Stimulated activated CD4-positive, alpha-beta T cell treated with anti-CD3 and anti-CD28 coated beads, Interleukin-4, amount 100 ng/mL, for 48 hours (primary cell): ENCODE measurements at places on chromosomes 12 and 14.

DNA sequence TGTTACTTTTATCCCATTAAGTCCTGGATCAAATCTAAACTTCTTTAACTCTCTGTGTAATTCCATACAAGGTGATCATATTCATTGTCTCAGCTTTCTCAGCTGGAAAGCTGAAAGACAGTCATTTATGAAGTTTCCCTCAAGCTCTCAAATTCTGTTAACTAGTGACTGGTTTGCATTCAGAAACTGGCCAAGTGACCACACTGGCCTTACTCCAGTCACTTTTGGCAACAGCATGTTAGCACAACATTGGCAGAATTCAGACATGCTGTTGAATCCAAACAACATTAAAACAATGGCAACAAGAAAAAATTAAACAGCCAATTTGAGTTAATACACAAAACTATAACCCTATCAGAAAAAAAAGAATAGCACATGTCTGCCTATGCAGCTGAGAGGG, 343.3 kb downstream of the MDGA2 start:
- DNase-seq = no peak

- DNase-seq = no peak
These were observed 189.5 kb downstream of the MED13L start for GRCh38 chr12:116087962-116088361.

DNA sequence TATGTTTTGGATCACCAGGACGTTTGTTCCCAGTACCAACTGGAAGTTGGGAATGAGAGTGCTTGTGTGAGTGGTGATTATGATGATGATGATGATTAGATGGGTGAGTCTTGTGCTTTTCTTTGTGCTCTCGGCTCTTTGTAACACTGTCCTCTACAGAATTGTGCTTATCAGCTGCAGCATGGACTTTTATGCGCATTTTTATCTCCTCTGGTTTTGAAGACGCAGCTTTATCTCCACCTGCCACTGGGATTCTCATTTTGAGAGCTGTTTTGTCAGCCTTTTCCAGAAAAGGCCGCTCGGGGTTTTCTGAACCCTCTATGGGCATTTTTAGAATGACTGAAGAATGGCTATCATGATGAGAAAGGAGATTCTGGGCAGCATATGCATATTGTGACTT, 11.5 kb upstream of the KANSL2 start:
- no peak for DNase-seq

DNA sequence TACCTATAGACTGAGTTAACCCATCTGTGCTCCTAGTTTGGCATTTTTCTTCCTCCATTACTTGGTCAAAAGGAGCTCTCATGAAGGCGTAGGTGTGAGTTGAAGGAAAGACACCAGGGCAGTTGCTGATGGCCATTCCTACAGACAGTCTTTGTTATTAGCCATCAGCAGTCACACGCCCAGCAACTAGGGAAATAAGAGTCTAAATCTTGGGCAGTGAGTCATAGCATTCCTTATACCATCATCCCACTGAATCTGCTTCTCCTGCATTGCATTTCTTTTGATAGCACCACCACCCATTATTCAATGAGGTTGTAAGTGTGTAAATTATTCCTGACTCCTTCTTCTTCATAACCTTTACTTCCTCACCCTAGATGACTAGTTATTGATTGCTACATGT, 150.9 kb upstream of the IGF1 start:
- DNase-seq = no peak

DNA sequence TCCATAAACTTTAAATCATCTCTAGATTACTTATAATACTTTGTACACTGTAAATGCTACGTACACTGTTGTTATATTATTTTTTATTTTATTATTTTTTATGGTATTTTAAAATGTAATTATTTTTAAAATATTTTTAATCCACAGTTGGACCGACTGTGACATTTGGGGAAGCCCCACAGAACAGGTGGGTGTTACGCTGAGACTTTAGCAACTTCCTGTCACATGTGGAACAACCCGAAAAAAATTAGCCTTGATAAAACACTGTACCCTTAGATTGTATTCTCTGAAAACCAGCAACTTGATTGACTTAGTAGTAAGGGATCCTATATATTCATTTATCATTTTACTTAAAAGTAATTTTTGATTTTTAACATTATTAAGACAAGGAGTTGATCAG, 1755.7 kb upstream of the SEL1L start:
- no peak for DNase-seq

DNA sequence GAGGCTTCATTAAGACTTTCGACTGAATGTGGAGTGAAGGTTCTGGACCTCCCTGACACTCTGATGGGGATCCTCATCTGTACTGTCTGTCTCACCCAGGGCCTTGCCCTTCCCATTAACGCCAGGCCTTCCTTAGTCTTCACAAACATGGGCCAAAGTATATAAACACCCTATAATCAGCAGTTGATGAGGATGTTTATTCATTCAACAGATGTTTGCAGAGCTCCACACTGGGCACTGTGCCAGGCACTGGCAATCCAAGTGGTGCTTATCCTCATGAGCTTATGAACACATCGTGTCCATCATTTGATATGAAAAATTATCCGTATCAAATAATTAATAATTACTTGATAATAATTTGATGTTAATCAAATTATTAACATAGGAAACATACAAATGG, 454.4 kb downstream of the FUT8 start:
- DNase-seq = no peak

DNA sequence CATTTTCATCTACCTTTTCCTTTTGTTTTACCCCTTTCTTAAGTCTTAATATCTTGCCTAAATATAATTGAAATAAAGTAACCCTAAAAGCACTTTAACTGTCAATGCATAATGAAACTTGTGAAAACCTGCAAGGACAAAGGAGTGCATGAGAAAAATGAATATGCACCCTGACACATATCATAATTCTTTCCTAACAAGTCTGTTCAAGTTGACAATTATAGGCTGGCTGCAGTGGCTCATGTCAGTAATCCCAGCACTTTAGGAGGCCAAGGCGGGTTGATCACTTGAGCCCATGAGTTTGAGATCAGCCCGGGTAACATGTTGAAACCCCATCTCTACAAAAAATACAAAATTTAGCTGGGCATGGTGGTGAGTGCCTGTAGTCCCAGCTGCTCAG, 65.4 kb downstream of the FGD6 start:
- no peak for DNase-seq

DNA sequence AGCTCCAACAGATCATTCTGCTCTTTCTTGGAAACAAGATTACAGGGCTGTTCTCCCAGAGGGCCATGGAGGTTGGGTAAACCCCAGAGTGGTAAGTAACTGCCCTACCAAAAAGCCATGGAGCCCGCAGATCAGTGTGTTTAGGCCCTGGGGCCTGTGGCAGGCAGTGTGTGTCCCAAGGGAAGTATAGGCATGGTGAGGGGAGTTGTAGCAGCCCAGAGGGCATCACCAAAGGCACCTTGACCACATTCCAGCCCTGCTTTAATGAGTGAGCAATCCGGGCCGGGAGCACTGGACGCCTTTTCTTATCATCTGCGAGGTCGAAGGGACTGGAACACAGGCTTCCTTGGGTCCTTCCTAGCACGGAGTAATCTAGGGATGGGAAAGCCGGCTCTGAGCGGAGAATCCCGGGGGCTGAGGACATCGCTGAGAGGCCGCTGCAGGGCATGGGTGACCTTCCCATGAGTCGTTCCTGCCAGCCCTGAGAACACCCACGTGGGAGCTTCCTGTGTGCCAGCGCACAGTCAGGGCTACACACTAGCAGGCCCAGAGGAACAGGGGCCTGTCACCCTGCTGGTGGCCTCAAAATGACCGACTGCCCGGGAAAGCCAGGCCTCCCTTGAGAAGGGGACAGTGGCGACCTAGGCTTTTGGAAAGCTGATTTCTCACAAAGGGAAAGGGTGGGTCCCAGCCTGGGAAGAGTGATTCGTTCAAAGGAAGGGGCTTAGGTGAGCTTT, 91.3 kb downstream of the NINJ2 start:
- DNase-seq = no peak

DNA sequence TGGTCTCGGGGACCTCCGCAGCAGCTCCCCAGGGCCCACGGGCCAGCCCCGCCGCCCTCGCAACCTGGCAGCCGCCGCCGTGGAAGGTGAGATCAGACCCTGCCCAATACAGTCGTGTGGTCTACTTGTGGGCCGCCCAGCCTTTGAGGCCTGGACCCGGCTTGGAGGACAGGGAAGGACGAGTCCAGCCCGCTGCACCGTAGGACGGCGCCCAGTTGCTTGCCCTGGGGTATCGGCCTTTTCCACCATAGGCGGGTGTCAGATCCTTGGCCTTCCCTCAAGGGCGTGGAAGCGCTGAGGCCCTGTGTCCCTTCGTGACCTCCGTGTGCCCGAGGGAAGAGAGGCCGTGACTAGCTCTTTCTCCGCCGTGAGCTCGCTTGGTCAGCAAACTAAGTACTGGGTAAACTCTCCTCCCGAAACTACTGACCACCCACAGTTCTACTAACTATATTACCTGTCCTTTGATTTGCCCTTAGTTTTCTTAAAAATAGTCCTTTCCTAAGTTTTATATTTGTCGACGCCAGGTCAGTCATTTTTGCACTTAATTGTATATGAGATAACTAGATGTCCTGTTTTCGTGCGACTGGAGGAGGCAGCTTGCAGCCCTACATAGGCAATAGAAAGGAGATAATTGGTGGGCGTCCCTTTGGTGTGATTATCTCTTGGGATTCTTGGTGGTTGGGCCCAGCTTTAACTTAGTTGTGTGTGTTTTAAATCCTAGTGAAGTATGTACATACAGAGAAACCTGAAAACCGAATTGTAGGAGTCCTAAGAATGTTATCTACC, 757 bp downstream of the SLC25A3 start:
- DNase-seq = no peak

DNA sequence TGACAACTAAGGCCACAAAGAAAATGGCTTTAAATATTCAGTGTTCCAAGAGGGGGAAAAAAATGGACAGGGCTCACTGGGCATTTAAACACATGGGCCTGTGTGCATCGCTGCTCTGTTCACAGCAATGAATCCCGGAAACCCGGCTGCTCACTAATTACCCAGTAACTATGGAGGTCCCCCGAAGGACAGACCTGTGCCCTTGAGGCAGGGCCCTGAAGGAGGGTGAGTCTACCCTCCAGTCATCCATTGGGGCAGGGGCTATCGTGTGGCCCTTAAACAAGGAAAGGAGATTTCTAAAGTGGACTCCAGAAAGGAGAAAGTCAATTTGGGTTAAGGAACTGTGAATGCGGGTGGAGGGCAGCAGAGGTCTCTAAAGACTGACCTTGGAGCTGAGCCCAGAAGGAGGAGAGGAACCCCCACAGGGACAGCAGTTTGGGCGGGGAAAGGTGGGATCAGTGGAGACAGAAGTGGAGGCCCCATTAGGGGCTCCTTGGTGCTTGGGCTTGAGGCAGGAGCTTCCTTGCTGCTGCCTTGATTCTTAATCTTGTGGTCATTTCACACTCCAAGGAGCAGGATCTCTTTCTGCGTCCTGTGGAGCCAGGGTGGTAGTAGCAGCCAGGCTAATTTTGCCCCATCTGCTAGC, 1.4 kb upstream of the CLMN start:
- no peak for DNase-seq

DNA sequence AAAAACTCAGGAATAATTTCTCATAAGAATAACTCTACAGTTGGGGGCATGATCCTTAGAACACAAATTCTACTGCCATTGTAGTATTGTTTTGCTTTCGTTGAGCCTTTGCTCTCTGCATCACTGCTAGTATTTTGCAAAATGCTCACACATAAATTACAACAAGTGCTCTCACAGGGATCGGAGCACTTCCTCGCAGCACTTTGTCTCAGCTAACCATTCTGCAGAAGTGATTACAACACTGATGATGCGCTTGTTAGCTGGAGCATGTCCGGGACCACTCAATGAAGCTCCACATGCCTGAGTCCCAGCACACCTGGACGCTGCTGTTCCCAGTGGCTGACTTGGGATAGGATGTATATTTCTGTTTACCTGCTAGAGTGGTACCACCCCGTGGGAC, 31.6 kb downstream of the MOAP1 start:
- DNase-seq = no peak

DNA sequence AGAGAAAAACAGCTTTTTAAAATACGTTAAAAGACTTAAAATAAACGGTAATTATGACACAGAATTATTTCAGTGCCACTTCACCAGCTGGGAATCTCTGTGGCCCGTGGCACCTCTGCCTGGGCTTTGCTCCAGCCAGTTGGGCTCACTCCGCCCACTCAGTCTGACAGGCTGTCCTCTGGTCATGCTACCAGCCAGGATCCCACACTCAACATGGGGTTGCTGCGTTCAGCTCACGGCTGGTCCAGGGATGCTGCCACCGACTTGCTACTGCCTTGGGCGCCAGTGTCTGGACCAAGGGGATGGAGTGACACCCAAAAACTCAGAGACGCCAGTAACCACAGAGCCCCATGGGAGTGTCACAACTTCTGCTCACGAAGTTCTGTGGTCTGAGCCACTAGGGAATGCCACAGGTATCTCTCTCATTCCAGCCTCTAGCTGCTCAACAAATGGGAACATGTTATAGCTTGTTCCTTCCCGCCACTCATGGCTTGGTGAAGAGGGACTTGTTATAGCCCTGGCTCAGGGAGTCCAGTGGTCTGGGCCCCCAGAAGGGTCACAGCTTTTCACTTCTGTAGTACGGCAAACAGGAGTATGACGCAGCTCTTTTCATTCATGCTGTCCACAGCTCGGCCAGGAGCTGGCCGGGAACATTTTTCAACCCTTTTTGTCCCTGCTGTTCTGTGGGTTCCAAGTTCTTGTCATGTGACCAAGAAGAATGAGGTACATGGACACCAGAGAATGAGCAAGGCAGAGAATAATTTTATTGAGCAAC, 23.4 kb upstream of the ATXN7L3B start:
- no peak for DNase-seq

DNA sequence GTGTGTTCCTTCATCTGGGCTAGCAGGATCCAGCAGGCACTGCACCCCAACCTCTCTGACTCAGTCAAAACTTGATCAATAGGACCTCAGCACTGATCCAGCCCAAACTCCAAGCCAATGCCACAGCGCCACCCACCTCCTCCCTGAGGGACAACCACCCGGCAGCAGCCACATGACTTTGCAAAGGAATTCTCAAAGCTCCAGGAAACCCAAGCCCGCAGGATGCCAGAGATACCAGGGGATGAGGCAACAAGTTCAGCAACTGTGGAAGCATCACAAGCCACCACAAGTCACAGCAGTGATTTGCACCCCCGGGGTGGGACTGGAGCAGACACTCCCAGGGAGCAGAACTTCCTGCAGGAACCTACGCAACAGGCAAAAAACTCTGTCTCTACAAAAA, 37.3 kb downstream of the ACTN1 start:
- no peak for DNase-seq

- no peak for DNase-seq
These were observed 60.6 kb upstream of the ANO4 start for GRCh38 chr12:100733817-100734593.

DNA sequence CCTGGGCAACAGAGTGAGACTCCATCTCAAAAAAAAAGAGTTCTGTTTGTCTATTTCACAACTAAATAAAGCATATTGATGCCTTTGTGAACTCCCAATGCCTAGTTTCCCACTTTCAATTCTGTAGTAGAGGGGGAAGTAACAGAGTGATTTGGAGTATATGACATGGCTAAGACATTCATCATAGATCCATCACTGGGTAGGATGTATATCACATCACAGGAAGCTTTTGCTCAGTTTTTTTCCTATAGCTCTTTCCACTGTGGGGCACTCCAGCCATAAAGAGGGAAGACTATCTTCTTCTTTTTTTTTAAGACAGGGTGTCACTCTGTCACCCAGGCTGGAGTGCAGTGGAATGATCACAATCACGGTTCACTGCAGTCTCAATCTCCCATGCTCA, 154.0 kb upstream of the BCL2L14 start:
- no peak for DNase-seq
